Osteocyte (in vitro differentiated cells): ENCODE measurements at places on chromosomes 3 and 15. TPM values are rescaled to one million over a fixed set of nuclear protein-coding genes. Genes with fewer than 3 reads are reported as not detected.

Gene RLBP1
- not detected in 2 replicates for total RNA-seq

Gene SLC22A14
- total RNA-seq, result 0.30 and 0.47 TPM in 2 replicates

Gene NTRK3
- total RNA-seq, result not detected in 2 replicates

Gene PGBD4
- 2.0 TPM in 2 replicates for total RNA-seq

Gene MNS1
- 2.5 and 3.4 TPM in 2 replicates for total RNA-seq

Gene SLCO3A1
- total RNA-seq, result 0.86 and 1.3 TPM in 2 replicates

Gene GRK7
- total RNA-seq, result not detected in 2 replicates

Gene PRICKLE2
- total RNA-seq, result 24.7 and 25.2 TPM in 2 replicates

DNA sequence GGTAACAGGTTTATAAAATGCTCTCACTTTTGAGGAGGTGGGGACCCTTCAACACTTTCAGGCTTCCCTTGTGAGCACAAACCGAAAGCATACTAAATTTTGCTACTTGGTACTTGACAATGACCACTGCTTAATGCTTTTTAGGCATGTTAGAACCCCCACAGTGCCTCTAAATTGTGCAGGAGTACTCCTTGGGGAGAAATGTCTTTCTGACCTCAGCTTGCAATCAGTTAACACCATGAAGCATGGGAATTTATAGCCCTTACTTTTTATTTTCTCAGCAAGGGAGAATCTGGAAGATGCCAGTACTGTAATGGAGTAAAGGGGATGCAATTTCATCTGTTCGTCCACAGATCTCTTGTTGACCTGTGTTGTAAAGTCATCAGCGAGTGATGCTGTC lies 308.9 kb upstream of the TBC1D5 start:
- no peak overlapping the region for H3K4me3 ChIP-seq
- H3K4me1 ChIP-seq, result peaks cover 3% of the 10 kb centered on the region
- DNase-seq, result no peak
- H3K27me3 ChIP-seq, result no peaks in the 10 kb centered on the region

- no peak overlapping the region for H3K4me3 ChIP-seq
- no peak overlapping the region for H3K27ac ChIP-seq
- no peak for DNase-seq
- peaks cover 9% of the 10 kb centered on the region for H3K4me1 ChIP-seq
- H3K36me3 ChIP-seq, result no peaks in the 10 kb centered on the region
These were observed 87.7 kb downstream of the KCNAB1 start for GRCh38 chr3:156207802-156208685.

- no peak overlapping the region for H3K4me3 ChIP-seq
- no peaks in the 10 kb centered on the region for H3K27me3 ChIP-seq
- H3K36me3 ChIP-seq, result peaks cover 9% of the 10 kb centered on the region
- no peak overlapping the region for H3K27ac ChIP-seq
- DNase-seq, result no peak
- peaks cover 11% of the 10 kb centered on the region for H3K4me1 ChIP-seq
These were observed 73.1 kb downstream of the FAIM start for GRCh38 chr3:138681463-138682220.

GRCh38 chr3:186290796-186291195 lies 71.2 kb downstream of the DGKG start:
- H3K4me1 ChIP-seq, result peaks cover 23% of the 10 kb centered on the region
- H3K27me3 ChIP-seq, result peaks cover 7% of the 10 kb centered on the region
- no peak overlapping the region for H3K27ac ChIP-seq

GRCh38 chr3:28244491-28244890 lies 3.1 kb downstream of the CMC1 start:
- H3K27ac ChIP-seq, result no peak overlapping the region
- no peak overlapping the region for H3K4me3 ChIP-seq
- DNase-seq, result no peak
- peaks cover 16% of the 10 kb centered on the region for H3K4me1 ChIP-seq
- no peaks in the 10 kb centered on the region for H3K36me3 ChIP-seq

DNA sequence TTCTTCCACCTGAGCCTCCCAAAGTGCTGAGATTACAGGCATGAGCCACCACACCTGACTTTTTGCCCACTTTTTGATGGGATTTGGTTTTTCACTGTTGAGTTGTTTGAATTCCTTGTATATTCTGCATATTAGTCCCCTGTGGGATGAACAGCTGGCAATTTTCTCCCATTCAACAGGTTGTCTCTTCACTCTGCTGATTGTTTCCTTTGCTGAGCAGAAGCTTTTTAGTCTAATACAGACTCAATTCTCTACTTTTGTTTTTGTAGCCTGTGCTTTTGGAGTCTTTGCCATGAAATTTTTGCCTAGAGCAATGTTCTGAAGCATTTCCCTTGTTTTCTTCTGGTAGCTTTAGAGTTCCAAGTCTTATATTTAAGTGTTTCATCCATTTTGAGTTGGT lies 62.7 kb upstream of the MFGE8 start:
- no peak overlapping the region for H3K4me3 ChIP-seq
- H3K36me3 ChIP-seq, result no peaks in the 10 kb centered on the region
- peaks cover 6% of the 10 kb centered on the region for H3K27me3 ChIP-seq
- peak overlapping the region; percentile 18 for H3K27ac ChIP-seq
- peaks cover 9% of the 10 kb centered on the region for H3K4me1 ChIP-seq

DNA sequence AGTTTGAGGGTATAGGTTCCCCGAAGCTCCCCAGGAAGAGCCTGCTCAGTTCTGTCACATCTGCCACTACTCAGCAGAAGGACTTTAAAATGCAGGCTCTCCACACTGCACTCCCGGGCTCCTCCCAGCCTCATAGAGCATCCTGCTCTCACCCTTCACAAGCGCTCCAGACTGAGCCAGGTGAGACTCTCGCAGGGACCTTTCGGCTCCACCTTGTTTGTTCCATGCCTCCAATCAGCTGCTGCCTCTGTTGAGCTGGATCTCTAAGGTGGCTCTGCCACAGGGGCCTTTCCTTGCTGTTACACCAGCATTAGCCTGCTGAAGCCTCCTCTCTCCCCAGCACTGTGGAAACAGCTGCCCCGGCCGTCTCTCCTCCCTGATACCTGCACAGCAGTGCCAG lies 56.1 kb downstream of the SLCO3A1 start:
- no peak for DNase-seq
- no peaks in the 10 kb centered on the region for H3K36me3 ChIP-seq
- H3K4me1 ChIP-seq, result no peaks in the 10 kb centered on the region
- no peak overlapping the region for H3K27ac ChIP-seq
- H3K4me3 ChIP-seq, result no peak overlapping the region

DNA sequence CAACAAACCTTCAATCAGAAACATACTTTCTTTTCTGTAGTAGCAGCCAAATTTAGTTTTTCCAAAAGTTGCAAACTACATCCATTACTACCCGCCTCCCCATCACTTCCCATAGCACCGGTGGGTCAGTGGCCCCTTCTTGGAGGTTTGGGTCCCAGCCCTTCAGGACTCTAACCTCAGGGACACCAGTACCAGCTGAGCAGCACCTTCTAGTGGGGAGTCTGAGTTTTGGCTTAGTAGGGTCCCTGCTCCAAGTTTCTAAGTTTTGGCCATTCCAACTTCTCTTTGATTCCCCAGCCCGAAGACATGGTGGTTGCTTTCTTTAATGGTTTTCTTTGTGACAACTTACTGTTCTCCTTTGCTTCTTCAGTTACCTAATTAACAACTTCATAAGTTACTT lies 160.6 kb downstream of the ECT2 start:
- no peak for DNase-seq
- no peaks in the 10 kb centered on the region for H3K36me3 ChIP-seq
- H3K4me3 ChIP-seq, result no peak overlapping the region
- peaks cover 6% of the 10 kb centered on the region for H3K27me3 ChIP-seq
- peaks cover 3% of the 10 kb centered on the region for H3K4me1 ChIP-seq

GRCh38 chr3:62187022-62187431 lies 186.3 kb downstream of the FEZF2 start:
- no peak overlapping the region for H3K27ac ChIP-seq
- no peaks in the 10 kb centered on the region for H3K27me3 ChIP-seq
- no peak for DNase-seq
- H3K4me3 ChIP-seq, result no peak overlapping the region

DNA sequence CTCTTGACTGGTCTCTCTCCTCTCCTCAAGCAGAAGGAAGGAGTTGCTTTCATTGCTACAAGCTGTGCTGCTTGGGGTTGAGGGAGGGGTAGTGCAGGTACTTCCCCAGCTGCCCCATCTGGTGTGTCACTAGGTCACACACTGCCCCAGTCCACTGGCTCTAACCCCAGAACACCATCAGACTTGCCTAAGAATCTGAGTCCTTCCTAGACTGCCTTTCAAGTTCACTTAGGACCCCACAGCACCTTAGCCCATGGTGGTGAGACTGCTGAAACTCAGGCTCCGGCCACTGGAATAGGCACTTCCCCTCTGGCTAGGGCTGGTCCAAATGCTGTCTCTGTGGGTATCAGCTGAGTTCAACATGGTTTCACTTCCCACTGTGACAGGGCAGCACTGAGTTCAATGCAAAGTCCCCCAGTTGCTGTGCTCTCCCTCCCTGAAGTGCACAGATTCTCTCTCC lies 279.7 kb upstream of the GOLGA6L4 start:
- no peak overlapping the region for H3K27ac ChIP-seq
- no peak for DNase-seq
- H3K4me1 ChIP-seq, result no peaks in the 10 kb centered on the region
- no peaks in the 10 kb centered on the region for H3K36me3 ChIP-seq

GRCh38 chr3:55271549-55271948 lies 215.6 kb downstream of the WNT5A start:
- no peaks in the 10 kb centered on the region for H3K27me3 ChIP-seq
- peaks cover 3% of the 10 kb centered on the region for H3K4me1 ChIP-seq
- H3K36me3 ChIP-seq, result no peaks in the 10 kb centered on the region
- DNase-seq, result no peak
- H3K27ac ChIP-seq, result no peak overlapping the region

GRCh38 chr15:82812994-82813393 lies 3.6 kb downstream of the WHAMM start:
- H3K4me1 ChIP-seq, result peaks cover 31% of the 10 kb centered on the region
- H3K27me3 ChIP-seq, result no peaks in the 10 kb centered on the region
- DNase-seq, result no peak
- peak overlapping the region; percentile 41 for H3K27ac ChIP-seq
- H3K4me3 ChIP-seq, result no peak overlapping the region

- peak overlapping the region; percentile 63 for H3K27ac ChIP-seq
- H3K27me3 ChIP-seq, result no peaks in the 10 kb centered on the region
- H3K4me3 ChIP-seq, result peak overlapping the region; percentile 97
- peaks cover 28% of the 10 kb centered on the region for H3K4me1 ChIP-seq
- peaks cover 9% of the 10 kb centered on the region for H3K36me3 ChIP-seq
- DNase-seq, result no peak
These were observed 1.2 kb downstream of the LPCAT4 start for GRCh38 chr15:34365836-34366235.
